SJCRH30 (cell line): ENCODE measurements at places on chromosomes 16 and 17. TPM values are rescaled to one million over a fixed set of nuclear protein-coding genes. Genes with fewer than 3 reads are reported as not detected.
A peak's percentile ranks its signal among the peaks of the same experiment; 100 is the strongest.

- peaks cover 20% of the 10 kb centered on the region for H3K36me3 ChIP-seq
- peak within 1 kb of the TSS; percentile 99 for H3K4me3 ChIP-seq
- peaks cover 3% of the 10 kb centered on the region; the same call in 1 of the 2 replicates for H3K4me1 ChIP-seq
- DNase-seq = peak; percentile 89
- H3K27ac ChIP-seq = peak within 1 kb of the TSS; percentile 93
- no peaks in the 10 kb centered on the region for H3K27me3 ChIP-seq
Observed at GRCh38 chr16:70523076-70523742, at the start of gene COG4. Gene COG4, minus strand, starts transcription at chr16:70523554. Its CDS starts 11 bp downstream, at chr16:70523543.

DNA sequence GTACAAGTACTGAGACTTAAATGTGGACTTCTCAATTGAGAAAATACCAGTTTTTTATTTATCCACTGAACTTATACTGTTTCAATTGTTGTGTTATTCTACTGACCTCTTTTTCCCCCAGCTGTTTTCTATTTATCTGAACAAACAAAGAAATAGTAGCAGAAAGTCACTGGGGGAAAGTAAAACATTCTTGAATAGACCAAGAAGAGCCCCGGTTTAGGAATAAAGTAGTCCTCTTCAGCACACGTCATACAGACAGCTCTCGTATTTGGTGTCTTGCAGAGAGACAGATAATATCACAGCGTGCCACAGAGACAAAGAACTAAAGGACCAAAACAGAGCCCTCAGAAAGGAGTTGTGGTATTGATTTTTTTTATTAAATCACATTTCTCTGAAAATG lies 1159.1 kb upstream of the CDH8 start:
- H3K36me3 ChIP-seq = no peaks in the 10 kb centered on the region
- H3K4me1 ChIP-seq = no peaks in the 10 kb centered on the region
- no peak overlapping the region for H3K27ac ChIP-seq
- no peak for DNase-seq

GRCh38 chr17:40980596-40980995 lies 3.5 kb downstream of the KRT40 start:
- H3K27me3 ChIP-seq = no peaks in the 10 kb centered on the region
- peak overlapping the region; percentile 29 for H3K27ac ChIP-seq
- no peaks in the 10 kb centered on the region for H3K36me3 ChIP-seq

DNA sequence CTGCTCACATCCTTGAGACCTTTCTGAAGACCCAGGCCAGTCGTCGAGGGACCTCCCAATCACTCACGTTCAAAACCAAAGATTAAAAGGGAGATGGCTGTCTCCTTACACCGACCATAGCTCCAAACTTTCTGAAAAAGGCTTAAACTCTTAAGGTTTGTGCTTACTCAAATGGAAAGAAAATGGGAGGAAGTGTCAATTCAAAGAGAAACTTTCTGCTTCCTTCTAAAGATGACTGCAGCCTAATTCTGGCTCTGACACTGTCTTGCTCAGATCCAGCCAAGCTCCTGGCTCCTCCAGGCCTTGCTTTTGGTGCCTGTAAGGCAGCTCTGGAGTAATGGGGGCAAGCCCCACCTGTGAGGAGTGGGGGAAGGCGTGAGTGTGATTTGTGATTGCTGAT lies 54.9 kb upstream of the WSB1 start:
- peaks cover 9% of the 10 kb centered on the region for H3K27me3 ChIP-seq
- DNase-seq = no peak
- H3K36me3 ChIP-seq = no peaks in the 10 kb centered on the region
- no peak overlapping the region for H3K4me3 ChIP-seq

DNA sequence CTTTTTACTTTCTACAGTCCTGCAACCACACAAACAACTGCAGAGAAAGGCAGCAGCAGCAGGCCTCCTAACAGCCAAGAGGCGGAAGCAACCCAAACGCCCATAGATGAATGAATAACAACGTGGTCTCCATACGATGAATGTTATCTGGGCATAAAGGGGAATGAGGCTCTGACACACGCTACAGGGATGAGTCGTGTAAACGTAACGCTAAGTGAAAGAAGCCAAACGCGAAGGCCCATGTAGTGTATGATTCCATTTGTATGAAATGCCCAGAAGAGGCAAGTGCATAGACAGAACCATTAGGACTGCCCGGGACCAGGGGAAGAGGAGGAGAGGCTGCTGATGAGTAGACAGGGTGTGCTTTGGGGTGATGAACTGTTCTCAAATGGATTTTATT lies 94.8 kb upstream of the DNAH17 start:
- H3K27ac ChIP-seq = no peak overlapping the region
- no peak for DNase-seq
- no peaks in the 10 kb centered on the region for H3K27me3 ChIP-seq
- H3K4me1 ChIP-seq = peaks cover 10% of the 10 kb centered on the region

DNA sequence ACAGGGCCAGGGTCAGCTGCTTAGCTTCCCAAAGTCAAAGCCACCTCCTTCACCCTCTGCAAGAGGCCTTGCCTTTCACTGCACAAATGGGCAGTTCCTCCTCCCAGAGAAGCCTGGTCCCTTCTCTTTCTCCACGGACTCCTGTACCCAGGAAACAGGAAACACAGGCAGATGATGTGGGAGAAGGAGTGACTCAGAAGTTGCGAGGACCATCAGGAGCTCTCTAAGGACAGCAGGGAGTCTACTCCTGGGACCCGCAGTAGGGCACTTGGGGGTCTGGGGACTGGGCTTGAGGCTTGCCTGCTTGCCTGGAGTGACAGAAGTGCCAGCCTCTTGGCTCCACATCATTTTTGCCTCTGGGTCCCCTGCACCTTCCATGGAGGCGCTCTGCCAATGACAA lies 47.4 kb upstream of the KSR1 start:
- H3K36me3 ChIP-seq = no peaks in the 10 kb centered on the region
- peaks cover 5% of the 10 kb centered on the region for H3K27me3 ChIP-seq
- no peak overlapping the region for H3K4me3 ChIP-seq
- peaks cover 15% of the 10 kb centered on the region for H3K4me1 ChIP-seq

DNA sequence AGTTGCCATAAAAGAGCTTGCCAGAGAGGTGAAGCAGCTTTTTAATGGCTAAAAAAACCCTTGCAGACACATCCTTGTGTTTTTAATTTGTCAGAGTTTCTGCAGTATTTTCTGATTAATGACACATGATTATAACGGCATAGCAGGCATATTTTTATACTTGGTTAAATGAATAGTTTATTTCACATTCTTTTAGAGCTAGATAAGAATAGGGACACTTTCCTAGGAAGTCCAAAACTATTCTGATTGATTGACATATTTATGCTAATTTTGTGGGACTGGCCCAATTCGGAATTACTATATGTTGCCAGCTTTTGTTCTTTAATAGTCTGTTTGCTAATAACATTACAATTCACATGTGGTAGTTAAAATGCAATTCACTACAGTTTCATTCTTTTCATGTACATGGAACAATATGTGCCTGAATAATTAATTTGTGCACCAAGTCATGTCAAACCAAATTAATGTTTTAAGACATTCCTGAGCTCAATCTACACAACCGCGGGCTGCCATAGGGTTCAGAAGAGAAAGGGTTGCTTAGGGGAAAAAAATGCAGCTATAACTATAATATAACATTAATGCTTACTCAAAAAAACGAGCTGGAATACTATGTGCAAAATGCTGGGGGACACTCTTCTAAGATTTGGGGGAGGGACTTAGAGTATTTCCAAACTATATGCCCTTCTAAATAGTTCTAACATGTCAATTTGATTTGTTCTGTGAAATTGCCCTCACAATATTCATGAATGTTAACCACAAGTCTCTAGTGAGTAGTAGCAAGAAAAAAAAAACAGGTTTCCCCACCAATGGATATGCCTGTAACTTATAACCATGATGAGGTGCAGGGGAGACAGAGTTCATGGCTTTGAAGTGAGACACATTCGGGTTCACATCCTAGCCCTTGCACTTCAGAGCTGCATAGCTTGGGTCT lies 305.4 kb downstream of the CEP112 start:
- no peaks in the 10 kb centered on the region for H3K27me3 ChIP-seq
- no peak overlapping the region for H3K4me3 ChIP-seq
- no peak overlapping the region for H3K27ac ChIP-seq
- H3K36me3 ChIP-seq = peaks cover 7% of the 10 kb centered on the region; the same call in 1 of the 2 replicates

GRCh38 chr16:52741351-52741750 lies 194.4 kb upstream of the TOX3 start:
- no peak for DNase-seq
- H3K36me3 ChIP-seq = no peaks in the 10 kb centered on the region
- no peak overlapping the region for H3K27ac ChIP-seq
- no peak overlapping the region for H3K4me3 ChIP-seq

DNA sequence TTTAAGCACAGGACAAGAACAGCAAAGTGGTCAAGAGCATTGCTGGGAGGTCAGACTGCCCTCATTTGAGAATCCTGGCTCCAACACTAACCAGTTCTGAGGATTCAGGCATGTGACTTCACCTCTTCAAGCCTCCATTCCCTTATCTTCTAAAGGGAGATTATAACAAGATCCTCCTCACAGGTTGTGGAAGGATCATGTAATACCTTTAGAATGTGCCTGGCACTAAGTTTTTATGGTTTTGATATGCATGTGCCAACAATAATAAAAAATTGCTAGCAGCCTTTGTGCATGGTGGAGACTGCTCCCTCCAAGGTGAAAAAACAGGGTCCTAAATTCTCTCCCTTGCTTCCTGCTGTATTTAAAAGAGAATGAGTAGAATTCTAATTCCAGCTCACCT lies 36.0 kb upstream of the ADAMTS18 start:
- H3K27ac ChIP-seq = no peak overlapping the region
- no peak overlapping the region for H3K4me3 ChIP-seq
- no peaks in the 10 kb centered on the region for H3K27me3 ChIP-seq
- DNase-seq = no peak
- no peaks in the 10 kb centered on the region for H3K4me1 ChIP-seq

GRCh38 chr16:35506018-35506897 lies 2046.8 kb downstream of the TP53TG3F start:
- H3K27me3 ChIP-seq = no peaks in the 10 kb centered on the region
- no peak overlapping the region for H3K27ac ChIP-seq
- no peak overlapping the region for H3K4me3 ChIP-seq
- no peak for DNase-seq

GRCh38 chr16:62079236-62079635 lies 43.0 kb upstream of the CDH8 start:
- no peak overlapping the region for H3K4me3 ChIP-seq
- H3K4me1 ChIP-seq = no peaks in the 10 kb centered on the region
- H3K36me3 ChIP-seq = no peaks in the 10 kb centered on the region
- DNase-seq = no peak

GRCh38 chr17:53659181-53659580 lies 163.5 kb upstream of the KIF2B start:
- H3K4me1 ChIP-seq = no peaks in the 10 kb centered on the region
- no peak overlapping the region for H3K4me3 ChIP-seq
- H3K27ac ChIP-seq = no peak overlapping the region
- H3K36me3 ChIP-seq = no peaks in the 10 kb centered on the region
- no peaks in the 10 kb centered on the region for H3K27me3 ChIP-seq

GRCh38 chr17:49715216-49715615 lies 7.5 kb upstream of the SLC35B1 start:
- H3K27ac ChIP-seq = no peak overlapping the region
- peaks cover 8% of the 10 kb centered on the region; the same call in 1 of the 2 replicates for H3K36me3 ChIP-seq
- no peaks in the 10 kb centered on the region for H3K27me3 ChIP-seq
- no peak for DNase-seq
- no peak overlapping the region for H3K4me3 ChIP-seq

GRCh38 chr17:49955157-49955556 lies 13.8 kb upstream of the DLX4 start:
- H3K36me3 ChIP-seq = no peaks in the 10 kb centered on the region
- H3K4me3 ChIP-seq = no peak overlapping the region
- no peaks in the 10 kb centered on the region for H3K4me1 ChIP-seq
- no peak overlapping the region for H3K27ac ChIP-seq

DNA sequence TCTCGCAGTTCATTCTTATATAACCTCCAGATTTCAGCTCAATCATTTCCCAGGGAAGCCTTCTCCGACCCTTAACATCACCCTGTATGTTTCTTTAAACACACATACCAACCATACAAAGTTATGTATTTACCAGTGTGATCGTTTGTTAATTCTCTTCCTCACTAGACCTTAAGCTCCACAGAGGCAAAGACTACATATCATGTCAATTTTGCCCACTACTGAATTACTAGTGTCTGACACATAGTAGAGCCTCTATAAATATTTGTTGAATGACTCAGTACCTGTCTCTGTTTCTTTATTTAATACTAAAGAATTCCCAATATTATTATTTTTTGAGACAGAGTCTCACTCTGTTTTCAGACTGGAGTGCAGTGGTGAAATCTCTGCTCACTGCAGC lies 137.2 kb downstream of the SHISA9 start:
- no peak overlapping the region for H3K4me3 ChIP-seq
- no peaks in the 10 kb centered on the region for H3K27me3 ChIP-seq
- no peak for DNase-seq
- no peaks in the 10 kb centered on the region for H3K4me1 ChIP-seq
- H3K36me3 ChIP-seq = no peaks in the 10 kb centered on the region
- H3K27ac ChIP-seq = no peak overlapping the region

GRCh38 chr17:47692895-47693730 lies 848 bp upstream of the TBKBP1 start:
- H3K4me3 ChIP-seq = peak overlapping the region; percentile 98
- no peaks in the 10 kb centered on the region for H3K27me3 ChIP-seq
- peaks cover 21% of the 10 kb centered on the region for H3K4me1 ChIP-seq
- H3K36me3 ChIP-seq = no peaks in the 10 kb centered on the region; the same call in 1 of the 2 replicates
- H3K27ac ChIP-seq = peak overlapping the region; percentile 12; the same call in 1 of the 2 replicates

DNA sequence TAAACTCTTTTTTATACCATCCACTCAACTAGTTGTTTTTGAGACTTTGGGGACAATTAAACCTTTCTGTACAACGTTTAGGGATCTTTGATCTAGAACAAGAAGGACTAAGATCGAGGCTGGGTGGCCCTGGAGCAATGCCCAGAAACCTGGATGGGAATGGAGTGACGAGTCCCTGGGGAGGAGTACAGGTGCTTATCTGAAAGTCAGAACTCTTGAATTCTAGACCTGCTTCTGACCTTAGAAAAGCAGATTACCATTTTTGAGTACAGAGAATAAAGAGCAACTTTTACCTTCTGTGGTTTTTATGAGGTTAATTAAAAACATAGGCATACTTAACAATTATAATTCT lies 17.8 kb downstream of the UBE2Z start:
- no peak overlapping the region for H3K27ac ChIP-seq
- no peak for DNase-seq
- no peaks in the 10 kb centered on the region for H3K4me1 ChIP-seq
- peaks cover 84% of the 10 kb centered on the region for H3K36me3 ChIP-seq
- H3K4me3 ChIP-seq = no peak overlapping the region

- no peak overlapping the region for H3K27ac ChIP-seq
- no peak for DNase-seq
- H3K4me3 ChIP-seq = no peak overlapping the region
Observed at GRCh38 chr16:35140293-35140986, 1681.0 kb downstream of the TP53TG3F start.

Gene HSPB9
- 0.28 and 0.32 TPM in 2 replicates for total RNA-seq

Gene KRTAP1-1
- total RNA-seq = not detected in 2 replicates

Gene CMTM1
- total RNA-seq = 6.6 and 8.2 TPM in 2 replicates

Gene WFIKKN2
- total RNA-seq = 0.13 TPM in 1 of 2 replicates, not detected in the other

Gene MT1G
- not detected in 2 replicates for total RNA-seq

Gene AOC2
- 0.86 and 1.1 TPM in 2 replicates for total RNA-seq

Gene RUNDC1
- total RNA-seq = 10.8 and 11.9 TPM in 2 replicates

Gene NLGN2
- 5.0 and 6.8 TPM in 2 replicates for total RNA-seq

Gene KRTAP9-2
- not detected in 2 replicates for total RNA-seq

Gene ZSWIM7
- total RNA-seq = 76.7 and 81.6 TPM in 2 replicates
